ENCODE measurements at places on chromosomes 4 and X. TPM values are rescaled to one million over a fixed set of nuclear protein-coding genes. Genes with fewer than 3 reads are reported as not detected.
A peak's percentile ranks its signal among the peaks of the same experiment; 100 is the strongest.

GRCh38 chr4:185559915-185560281 is 24.6 kb upstream of the PDLIM3 start:
- no peak for DNase-seq

GRCh38 chrX:150664290-150664689 is 28.9 kb upstream of the MTMR1 start:
- DNase-seq: no peak

GRCh38 chr4:87060957-87061356 is 126.1 kb downstream of the AFF1 start:
- peak; percentile 37 for DNase-seq

CNGA1 gene
- total RNA-seq: 0.16 TPM

DNA sequence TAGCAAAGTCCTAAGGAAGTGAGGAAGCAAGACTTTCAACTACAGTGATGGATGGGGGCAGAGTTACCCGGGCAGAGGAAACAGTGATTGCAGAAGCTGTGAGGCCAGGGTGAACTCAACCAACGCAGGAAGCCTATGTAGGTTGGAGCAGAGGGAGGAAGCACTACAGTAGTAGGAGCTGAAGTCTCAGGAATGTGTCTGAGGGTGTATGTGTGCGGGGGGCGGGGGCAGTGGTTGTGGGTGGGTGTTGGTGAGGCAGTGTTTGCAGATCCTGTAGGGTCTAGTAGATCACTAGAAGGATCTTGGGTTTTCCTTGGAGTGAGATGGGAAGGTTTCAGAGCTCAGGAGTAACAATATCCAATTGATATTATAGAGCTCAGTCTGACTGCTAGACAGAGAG is 9.9 kb upstream of the MID1 start:
- no peak for DNase-seq

GRCh38 chr4:1300466-1301455 is 11.1 kb downstream of the MAEA start:
- peak; percentile 80 for DNase-seq

GRCh38 chr4:17316566-17316965 is 195.3 kb downstream of the QDPR start:
- no peak for DNase-seq

DNA sequence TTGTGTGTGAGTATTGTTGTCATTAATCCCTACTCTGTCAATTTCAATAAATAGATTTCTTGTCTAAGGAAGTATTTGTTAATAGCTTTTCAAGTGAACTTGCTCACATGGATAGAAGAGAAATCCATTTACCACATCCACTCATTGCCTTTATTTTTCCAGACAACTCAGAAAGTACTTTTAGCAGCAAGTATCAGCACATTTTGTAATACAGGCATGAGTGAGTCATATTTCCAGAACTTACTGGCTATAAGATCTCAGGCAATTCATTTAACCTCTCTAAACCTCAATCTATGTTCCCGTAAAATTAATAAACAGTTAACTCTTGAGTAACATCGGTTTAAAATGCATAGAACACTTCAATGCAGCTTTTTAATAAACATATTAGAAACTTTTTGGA is 317.9 kb upstream of the PCDH7 start:
- no peak for DNase-seq

- DNase-seq: no peak
Measured at GRCh38 chr4:88419874-88420273, 37.0 kb upstream of the HERC5 start.
